ENCODE measurements at places on chromosomes 16 and 17. TPM values are rescaled to one million over a fixed set of nuclear protein-coding genes. Genes with fewer than 3 reads are reported as not detected.

GRCh38 chr17:76272541-76273444 lies 7.6 kb downstream of the UBALD2 start:
- DNase-seq, result no peak

The TSPOAP1 gene
- under 0.01 TPM for total RNA-seq

DNA sequence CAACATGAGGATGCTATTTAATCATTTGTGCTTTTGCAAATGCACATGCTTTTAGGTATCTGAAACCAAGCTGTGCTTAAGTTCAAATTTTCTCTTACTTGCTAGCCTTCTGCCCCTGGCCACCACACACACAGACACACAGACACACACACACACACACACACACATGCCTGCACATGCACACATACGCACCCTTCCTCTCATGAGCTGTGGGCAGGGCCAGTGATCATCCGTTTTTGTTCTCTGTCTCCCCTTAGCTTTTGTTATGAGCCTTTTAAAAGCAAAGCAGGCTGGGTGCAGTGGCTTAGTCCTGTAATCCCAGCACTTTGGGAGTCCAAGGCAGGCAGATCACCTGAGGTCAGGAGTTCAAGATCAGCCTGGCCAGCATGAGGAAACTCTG lies 34.2 kb downstream of the CD300LF start:
- DNase-seq, result no peak

- DNase-seq, result peak; percentile 96
Measured at GRCh38 chr16:30888856-30889499, 4.9 kb downstream of the BCL7C start.

DNA sequence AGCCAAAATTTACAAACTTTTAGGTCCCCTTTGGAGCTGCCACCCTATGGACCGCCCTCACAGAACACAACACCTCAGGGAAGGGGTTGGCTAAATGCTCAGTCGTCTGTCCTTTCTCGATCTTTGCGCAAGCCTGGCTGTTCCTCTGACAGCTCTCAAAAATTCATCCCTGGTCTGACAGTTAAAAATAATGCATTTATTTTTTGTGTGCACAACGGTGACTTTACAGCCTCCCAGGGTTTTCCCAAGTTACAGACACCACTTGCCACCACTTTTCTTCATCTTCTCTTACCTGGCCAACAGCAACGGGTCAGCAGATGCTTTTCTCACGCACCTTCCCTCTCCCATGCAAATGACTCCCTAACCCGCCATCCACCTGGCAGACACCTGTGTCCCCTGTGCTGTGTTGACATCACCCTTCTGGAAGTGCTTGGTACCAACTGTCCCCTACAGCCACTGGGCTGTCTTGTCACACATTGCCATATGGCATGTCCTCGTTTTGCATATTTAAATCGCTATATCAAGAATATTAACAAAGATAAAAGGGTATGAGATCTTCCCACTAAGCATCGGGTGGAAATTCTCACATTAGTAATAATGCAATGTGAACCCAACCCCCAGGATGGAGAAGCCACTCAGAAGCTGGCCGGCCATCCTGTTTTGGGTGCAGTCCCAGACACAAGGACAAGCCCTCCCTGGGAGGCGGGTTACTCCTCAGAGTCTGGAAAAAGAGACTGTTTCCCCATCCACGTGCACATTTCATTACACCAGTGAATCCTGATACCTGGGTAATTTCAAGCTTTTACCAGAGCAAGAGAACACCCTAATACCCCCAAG lies 187.0 kb downstream of the ZFHX3 start:
- no peak for DNase-seq

DNA sequence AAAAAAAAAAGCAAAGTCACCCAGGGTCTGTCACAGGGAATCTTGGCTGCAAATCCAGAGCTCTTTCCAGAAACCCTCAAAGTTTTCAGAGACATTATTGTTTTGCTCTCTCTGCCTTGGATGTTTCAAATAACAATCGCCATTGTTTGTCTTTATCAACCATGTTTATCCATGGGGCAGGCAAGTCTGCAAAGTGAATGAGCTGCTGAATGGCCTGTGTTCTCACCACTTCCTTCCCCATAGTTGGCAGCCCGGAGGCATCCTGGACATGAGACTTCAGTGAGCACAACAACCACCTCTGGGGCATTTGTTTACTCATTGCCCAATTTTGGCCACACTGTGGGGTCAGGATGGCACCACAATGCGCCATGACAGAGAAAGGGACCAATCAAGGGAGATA lies 53.1 kb upstream of the USP7 start:
- peak; percentile 33 for DNase-seq

The ACSM3 gene
- 0.22 TPM for total RNA-seq

GRCh38 chr16:76910931-76911330 lies 280.1 kb upstream of the MON1B start:
- DNase-seq, result no peak

GRCh38 chr17:30922235-30923030 lies 688 bp downstream of the ADAP2 start:
- DNase-seq, result no peak

DNA sequence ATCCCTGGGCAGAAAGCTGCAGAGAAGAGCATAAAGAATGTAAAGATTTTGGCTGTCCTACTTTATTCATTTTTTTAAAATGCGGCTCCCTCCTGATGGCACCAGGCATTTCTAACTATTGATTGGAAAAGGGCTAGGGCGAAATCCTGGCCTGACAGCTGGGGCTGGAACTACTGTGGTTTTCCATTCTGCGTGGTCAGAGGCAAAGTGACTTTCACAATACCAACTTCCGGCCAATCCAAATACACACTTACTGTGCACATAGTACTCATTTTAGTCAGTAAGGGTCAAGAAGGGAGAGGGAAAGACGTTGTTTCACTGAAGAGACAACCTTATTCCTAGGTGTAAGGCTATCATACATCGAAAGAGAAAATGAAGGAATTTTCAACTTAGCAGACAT lies 113.8 kb upstream of the PMFBP1 start:
- no peak for DNase-seq

DNA sequence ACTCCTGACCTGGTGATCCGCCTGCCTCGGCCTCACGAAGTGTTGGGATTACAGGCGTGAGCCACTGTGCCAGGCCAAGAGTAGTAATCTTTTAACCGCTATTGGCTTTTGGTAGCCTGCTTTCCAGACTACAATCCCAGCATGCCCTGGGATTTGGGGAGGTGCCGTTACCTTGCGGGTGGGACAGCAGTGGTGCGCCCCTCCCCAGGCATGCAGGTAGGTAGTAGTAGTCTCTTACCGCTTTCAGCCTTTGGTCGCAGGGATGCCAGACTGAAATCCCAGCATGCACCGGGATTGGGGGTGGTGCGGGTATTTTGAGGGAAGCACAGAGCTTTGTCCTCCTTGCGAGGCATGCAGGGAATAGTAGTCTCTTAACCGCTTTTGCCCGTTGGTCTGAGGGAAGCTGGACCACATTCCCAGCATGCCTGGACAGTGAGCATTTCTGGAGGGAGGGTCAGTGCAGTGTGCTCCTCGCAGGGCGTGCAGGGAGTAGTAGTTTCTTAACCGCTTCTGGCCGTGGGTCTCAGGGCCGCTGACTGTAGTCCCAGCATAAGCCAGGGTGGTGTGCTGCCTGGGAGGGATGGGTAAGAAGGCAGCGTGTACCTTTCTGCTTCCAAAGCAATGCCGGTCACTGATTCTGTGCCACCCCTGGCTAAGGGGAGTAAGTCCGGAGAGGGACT lies 1686.8 kb downstream of the TP53TG3F start:
- DNase-seq, result no peak

DNA sequence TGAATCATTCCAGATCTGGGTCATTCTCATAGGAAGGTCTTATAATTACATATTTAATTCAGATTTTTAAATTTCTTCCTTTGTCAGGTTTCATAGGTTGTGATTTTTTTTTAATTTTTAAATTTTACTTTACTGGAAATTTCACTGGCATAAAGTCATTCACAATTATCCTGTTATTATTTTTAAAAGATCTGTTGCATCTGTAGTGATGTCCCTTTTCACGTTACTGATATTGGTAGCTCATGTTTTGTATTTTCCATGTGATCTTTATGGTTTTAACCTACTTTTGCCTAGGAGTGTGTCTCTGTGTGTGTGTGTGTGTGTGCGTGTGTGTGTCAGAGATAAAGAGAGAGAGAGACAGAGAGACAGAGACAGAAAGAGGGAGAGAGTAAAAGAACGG lies 216.6 kb upstream of the KCNJ16 start:
- no peak for DNase-seq

GRCh38 chr16:23987443-23987842 lies 151.7 kb downstream of the PRKCB start:
- DNase-seq, result no peak

The KRTAP4-5 gene
- not detected for total RNA-seq

DNA sequence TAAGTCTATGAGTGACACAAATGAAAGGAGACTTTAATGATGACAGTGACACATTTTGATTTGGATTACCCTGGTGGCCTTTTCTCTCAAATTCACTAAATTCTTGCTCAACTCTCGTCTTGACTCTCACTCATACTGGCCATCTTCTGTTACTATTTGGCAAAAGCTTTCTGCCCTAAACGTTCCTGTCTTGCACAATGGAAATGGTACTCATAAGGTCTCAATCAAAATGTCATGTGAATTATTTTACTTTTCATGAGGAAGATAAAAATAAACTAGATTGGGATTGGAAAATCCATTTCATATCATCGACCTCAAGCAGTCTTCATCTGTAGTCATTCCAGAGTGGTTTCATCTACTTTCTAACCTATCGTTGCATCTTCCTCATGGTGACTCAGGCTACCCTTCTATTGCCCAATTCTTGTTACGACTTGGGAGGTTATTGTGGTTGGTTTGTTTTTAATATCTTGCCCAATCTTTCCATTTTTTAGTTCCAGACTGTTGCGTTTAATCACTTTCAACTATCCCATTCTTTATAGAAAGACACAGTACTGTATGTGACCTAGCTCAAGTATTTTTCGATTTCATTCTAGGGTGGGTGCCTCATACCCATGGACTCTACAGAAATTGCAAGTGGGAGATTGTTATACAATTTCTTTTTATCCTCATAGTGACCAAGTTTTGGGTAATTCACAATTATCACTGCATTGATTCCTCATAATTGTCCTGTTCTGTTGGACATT lies 317.2 kb upstream of the KCNJ16 start:
- no peak for DNase-seq

- no peak for DNase-seq
Measured at GRCh38 chr16:9607515-9608230, 516.2 kb downstream of the HAPSTR1 start.

DNA sequence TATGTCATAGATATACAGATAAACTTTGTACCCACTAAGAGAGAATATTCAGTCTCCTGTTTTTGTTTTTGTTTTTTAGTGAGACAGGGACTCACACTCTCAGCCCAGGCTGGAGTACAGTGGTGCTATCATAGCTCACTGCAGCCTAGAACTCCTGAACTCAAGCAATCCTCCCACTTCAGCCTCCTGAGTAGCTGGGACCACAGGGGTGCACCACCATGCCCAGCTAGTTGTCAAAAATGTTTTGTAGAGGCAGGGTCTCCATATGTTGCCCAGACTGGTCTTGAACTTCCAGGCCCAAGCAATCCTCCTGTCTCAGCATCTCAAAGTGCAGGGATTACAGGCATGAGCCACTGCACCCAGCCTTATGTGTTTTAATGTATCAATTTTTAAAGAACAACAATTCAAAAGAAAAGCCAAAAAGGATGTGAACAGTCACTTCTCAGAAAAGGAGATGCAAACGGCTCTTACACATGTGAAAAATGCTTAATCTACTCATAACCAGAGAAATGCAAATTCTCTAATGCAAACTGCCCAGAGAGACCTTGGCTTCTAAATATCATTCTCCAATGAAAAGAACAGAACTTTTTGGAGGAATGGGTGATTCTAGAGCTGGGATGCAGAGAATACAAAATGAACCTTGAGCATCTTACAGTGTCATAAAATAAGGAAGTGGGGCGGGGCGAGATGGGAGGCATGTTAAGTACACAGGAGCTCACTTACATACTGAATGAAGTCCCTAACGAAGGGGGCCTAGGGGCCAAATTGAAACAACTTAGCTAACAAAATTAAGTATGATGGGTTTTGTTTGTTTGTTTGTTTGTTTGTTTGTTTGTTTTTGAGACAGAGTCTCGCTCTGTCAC lies 7.3 kb upstream of the CMTM3 start:
- DNase-seq, result no peak

DNA sequence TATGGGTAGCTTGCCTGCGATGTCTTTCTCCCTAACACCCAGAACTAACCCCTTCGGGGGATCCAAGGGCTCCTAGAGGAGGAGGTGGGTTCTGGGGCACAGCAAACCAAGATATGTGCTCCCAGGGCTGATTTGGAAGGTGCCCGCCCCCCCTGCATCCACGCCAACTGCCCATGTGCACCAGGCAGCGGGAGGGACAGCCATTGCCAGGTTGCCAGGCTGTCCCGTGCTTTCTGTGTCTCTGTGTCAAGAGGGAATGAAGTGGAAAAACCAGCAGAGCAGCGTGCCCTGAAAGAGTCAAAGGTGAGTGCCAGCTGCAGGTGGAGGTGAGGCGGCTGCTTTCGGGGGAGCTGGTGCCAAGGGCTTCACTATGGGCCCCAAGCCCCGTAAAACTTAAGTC lies 6.4 kb downstream of the TEKT5 start:
- no peak for DNase-seq

DNA sequence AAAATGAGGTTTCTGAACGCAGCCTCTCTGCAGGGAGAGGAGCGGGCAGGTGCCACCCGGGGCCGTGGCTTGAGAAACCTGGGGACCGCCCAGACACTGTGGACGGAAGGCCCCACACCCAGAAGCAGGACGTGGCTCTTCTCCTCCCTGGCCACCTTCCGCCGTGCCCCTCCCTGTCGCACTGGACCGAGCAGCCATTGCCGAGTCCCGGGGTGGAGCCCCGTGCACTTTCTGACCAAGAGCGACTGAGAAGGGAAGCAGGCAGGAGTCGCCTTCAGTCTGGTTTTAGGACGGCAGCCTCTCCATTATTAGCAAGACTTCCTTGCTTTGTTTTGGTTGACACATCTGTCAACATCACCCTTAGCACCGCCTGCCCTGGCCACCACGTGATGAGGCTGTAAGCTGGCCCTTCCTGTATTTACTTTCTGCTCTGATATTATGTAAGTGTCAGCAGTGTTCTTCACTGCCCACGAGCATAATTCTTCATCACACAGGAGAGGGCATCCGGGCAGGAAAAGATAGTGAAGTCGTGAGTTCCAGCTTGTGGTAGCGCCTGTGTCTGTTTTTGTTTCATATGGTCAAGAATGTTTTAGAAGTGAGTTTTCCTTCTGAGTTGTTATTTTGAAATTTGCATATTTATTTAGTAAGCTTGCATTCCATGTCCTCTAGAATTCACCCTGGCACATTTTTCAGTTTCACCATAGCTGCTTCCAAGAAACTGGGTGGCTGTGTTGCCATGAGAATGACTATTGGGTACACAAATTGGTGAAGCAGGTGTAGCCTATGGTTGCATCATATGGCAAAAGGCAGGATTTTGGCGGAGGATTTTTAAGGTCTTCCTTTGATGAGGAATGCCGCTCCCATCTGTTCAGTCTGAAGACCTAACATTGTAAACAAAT lies 1.0 kb downstream of the HERPUD1 start:
- DNase-seq, result peak; percentile 93

The SLFN12L gene
- total RNA-seq, result not detected

The CD300E gene
- not detected for total RNA-seq

GRCh38 chr16:67932462-67932840 lies 789 bp upstream of the CTRL start:
- DNase-seq, result no peak

- DNase-seq, result no peak
Measured at GRCh38 chr17:13601776-13602551, at the start of gene HS3ST3A1. Gene HS3ST3A1, minus strand, starts transcription at chr17:13601929. Its CDS starts 800 bp downstream, at chr17:13601129.
